Lower lobe of right lung (tissue), 2 donors: ENCODE measurements at places on chromosomes 7 and 10. TPM values are rescaled to one million over a fixed set of nuclear protein-coding genes. Genes with fewer than 3 reads are reported as not detected.

Gene WAPL
- total RNA-seq = 38.2 TPM

Gene ZNF22
- 22.1 TPM for total RNA-seq

Gene SNX10
- 85.1 TPM for total RNA-seq

Gene UNC5B
- 22.2 TPM for total RNA-seq

Gene AOC1
- total RNA-seq = 1.7 TPM

Gene FANK1
- total RNA-seq = 11.5 TPM

Gene CCDC6
- total RNA-seq = 50.6 TPM
